Hepatocyte (in vitro differentiated cells): ENCODE measurements at places on chromosomes 11 and 22. TPM values are rescaled to one million over a fixed set of nuclear protein-coding genes. Genes with fewer than 3 reads are reported as not detected.

- no peak for DNase-seq
Observed at GRCh38 chr11:130452940-130453339, 4.5 kb downstream of the ADAMTS15 start.

DNA sequence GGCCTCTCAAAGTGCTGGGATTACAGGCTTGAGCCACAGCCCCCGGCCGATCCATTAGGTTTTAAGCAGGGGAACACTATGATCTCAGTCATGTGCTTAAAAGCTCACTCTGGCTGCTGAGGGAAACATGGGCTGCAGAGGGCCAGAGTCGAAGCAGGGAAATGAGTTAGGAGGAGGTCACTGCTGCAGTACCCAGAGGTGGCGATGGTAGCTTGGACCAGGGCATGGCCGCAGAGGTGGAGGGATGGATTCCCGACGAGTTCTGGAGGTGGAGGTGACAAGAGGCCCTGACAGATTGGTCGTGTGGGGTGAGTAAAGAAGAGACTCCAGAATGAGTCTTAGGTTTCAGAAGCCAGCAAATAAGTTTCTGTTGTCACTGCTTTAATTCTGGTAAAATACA is 54.4 kb upstream of the INCENP start:
- no peak for DNase-seq

GRCh38 chr22:37213941-37214730 is 1.9 kb upstream of the SSTR3 start:
- no peak for DNase-seq

GRCh38 chr11:112810951-112811350 is 150.3 kb upstream of the NCAM1 start:
- no peak for DNase-seq

DNA sequence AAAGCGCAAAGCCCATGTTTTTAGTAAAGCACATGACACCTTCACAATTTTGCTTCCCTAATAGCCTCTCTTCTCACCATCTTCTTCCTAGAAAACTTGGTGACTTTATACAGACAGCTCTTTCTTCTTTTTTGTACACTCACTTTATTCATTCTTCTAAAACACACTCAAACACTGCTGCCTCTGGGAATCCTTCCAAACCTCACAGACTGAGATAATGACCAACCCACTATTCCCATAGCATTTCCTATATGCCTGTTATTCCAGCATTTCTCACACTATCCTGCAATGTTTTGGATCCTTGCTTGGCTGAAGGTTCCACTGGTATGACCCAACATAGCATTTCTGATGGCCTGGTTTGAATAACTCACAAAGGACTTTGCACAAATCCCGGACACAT is 442.1 kb upstream of the CCDC90B start:
- no peak for DNase-seq

Gene THOC5
- total RNA-seq, result 26.5 and 27.7 TPM in 2 replicates
